Glomerular endothelial cell (primary cell): ENCODE measurements at places on chromosomes 12 and 14.

- DNase-seq, result no peak
Observed at GRCh38 chr14:92259613-92260357, 63.2 kb upstream of the SLC24A4 start.

- DNase-seq, result no peak
Observed at GRCh38 chr12:66080791-66081190, 49.8 kb downstream of the LLPH start.

GRCh38 chr12:123160801-123161487, 10.1 kb upstream of the PITPNM2 start:
- DNase-seq, result no peak

- DNase-seq, result no peak
Observed at GRCh38 chr14:78254911-78255461, 84.8 kb downstream of the NRXN3 start.

GRCh38 chr14:103057028-103057371, 349 bp downstream of the CDC42BPB start:
- DNase-seq, result no peak

DNA sequence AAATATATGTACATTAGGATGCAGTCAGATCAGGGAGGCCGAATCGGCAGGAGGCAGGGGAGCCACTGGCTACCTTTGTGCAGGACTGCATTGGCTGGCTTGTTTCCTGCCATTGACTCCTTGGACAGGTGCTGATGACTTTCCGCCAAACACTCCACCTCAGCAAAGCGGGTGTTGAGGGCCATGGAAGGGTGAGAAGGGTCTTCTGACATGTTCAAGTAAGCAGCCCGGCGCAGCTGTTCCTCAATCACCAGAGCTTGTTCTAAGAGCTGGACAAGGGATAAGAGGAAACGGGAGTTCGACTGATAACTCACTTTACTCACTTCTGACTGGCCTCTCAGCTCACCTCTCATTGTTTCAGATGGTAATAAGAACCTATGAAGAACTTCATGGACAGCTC, 4.9 kb upstream of the NOP2 start:
- DNase-seq, result no peak

DNA sequence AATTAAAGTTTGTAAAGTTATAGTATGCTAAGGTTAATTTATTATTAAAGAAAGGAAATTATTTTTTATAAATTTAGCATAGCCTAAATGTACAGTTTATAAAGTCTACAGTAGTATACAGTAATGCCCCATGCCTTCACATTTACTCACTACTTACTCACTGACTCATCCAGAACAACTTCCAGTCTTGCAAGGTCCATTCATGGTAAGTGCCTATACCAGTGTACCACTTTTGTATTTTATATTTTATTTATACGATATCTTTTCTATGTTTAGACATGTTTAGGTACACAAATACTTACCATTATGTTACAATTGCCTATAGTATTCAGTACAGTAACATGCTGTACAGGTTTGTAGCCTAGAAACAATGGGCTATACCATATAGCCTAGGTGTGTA, 95.1 kb upstream of the GRIN2B start:
- no peak for DNase-seq

DNA sequence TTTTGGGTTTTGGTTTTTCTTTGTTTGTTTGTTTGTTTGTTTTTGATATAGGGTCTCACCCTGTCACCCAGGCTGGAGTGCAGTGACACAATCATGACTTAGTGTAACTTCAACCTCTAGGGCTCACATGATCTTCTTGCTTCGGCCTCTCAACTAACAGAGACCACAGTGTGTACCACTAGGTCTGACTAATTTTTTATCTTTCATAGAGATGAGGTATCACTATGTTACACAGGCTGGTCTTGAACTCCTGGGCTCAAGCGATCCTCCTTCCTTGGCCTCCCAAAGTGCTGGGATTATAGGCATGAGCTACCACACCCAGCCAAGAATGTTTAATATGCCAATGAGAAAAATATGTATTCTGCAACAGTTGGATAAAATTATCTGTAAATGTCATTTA, 29.6 kb upstream of the USP15 start:
- no peak for DNase-seq

GRCh38 chr14:50095895-50096294, 20.5 kb downstream of the VCPKMT start:
- DNase-seq, result no peak

DNA sequence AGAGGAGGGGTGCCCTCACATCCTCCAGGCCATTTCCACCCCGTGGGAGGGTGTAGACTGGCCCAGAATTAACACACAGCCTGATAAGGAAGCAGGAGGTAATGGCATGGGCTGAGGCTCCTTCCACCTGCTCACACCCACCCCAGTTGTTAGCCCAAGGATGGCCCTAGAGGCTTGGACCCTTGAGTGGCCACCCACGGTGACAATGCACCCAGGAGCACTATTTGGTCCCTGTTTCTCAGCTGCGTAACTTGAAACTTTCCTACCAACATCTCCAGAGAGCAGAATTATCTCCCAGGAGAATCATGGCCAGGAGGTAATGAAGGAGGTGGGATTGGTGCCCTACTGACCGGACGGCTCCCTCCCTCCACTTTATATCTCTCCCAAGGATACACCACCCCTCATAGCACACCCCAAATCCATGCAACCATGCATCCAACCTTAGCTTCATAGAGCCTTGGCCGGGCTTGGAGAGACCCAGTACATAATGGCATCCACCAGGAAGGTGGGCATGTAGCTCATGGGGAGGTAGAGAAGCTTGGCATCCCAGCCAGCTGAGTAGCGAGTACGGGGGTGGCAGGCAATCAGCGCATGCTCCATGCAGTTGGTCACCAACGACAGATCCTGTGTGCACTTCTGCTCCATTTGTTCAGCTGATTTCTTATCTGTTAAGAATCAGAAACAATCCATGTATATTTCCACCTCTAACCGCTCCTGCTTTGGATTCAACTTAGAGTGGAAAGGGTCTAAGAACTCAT, 5.6 kb downstream of the RDH16 start:
- DNase-seq, result no peak

- no peak for DNase-seq
Observed at GRCh38 chr12:101957252-101957959, 80.0 kb downstream of the DRAM1 start.

DNA sequence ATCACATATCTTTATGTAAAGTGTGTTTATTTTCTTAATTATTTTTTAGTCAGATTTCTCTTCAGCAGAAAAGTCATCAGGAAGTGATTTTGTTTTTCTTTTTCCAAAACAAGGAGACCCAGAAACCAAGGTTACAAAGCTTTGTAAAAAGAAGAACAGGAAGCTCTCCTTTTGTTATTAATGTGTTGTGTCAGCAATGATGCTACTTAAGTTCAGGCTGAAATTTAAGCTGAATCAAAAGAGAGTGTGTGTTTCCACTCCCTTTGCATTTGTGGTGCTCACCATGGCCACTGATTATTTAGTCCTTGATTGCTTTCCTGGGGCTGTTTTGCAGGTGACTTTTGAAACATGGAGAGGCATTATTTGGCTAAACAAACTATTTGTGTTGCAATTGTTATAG, 155.3 kb upstream of the ATP2B1 start:
- DNase-seq, result no peak

DNA sequence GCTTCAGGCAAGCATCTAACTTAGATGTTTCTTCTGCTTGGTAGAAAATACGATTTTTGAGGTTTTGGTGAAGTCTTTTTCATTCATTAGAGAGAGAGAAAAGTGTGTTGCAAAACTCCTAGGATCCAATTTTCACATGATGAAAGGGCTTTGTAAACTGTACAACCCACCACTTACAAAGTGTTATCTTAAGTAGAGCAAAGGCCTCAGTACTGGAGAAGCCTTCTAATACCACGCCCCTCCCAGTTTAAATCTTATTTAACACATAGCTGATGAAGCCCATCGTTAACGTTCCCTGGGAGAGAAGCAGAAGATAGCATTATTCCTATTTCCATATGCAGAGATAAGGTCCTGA, 869 bp downstream of the APOLD1 start:
- DNase-seq, result no peak

- no peak for DNase-seq
Observed at GRCh38 chr14:96843137-96843536, 46.0 kb downstream of the VRK1 start.

- no peak for DNase-seq
Observed at GRCh38 chr12:5989621-5990020, 44.6 kb upstream of the ANO2 start.

DNA sequence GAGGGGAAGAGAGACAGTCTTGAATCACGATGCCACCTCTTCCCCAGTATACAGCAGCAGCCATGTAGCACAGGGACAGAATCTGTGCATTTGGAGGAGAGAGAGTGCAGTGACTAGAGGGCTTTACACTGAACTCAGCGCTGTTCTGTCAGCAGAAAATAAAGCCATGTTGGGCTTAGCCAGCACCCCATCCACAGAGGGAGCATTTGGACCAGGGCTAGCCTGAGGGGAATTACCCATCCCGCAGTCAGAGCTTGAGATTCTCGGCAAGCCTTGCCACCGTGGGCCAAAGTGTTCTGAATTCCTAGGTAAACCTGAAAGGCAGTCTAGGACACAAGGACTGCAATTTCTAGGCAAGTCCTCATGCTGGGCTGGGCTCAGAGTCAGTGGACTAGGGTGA, 120.4 kb upstream of the CNOT2 start:
- DNase-seq, result no peak

GRCh38 chr12:119334430-119335170, at the start of gene CCDC60:
CCDC60 (plus strand) TSS chr12:119334729; CDS start chr12:119335177, 448 bp downstream.
- DNase-seq, result no peak

GRCh38 chr12:124863416-124864325, at the start of gene SCARB1:
SCARB1 (minus strand) TSS chr12:124863864; CDS start chr12:124863720, 144 bp downstream.
- DNase-seq, result no peak

- no peak for DNase-seq
Observed at GRCh38 chr12:75870878-75871277, 160.7 kb downstream of the PHLDA1 start.

DNA sequence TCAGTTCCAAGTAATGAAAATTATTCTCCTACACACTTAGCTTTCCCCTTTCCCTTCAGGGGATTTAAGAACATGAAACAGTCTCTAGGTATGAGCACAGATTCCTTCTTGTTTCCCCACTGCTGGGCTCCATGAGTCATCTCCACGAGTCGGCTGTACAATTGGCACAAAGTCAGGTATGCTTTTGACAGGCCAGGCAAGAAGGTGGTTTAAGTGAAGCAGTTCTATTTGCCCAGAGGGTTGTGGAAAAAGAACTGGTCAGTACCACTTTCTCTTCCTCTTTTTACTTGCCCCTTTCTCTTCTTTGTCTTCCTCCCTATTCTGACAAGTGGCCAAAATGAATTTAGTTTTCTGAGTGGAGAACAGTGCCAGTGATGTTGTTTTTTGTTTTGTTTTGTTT, 16.3 kb downstream of the DYNC1H1 start:
- peak; percentile 71 for DNase-seq

DNA sequence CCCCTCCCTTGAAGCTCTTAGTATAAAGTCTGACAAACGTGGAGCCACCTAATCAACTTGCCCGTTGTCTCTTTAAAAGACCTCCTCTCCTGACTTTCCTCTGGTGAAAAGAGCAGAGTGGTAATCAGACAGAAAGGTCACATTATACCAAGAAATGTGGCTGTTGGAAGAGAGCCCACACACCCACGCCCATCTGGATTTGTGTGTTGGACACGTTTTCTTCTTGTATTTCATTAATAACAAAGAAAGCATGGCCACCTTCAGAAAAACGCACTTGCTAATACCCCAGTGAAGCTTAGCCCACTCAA, 41.3 kb downstream of the CCDC60 start:
- no peak for DNase-seq

DNA sequence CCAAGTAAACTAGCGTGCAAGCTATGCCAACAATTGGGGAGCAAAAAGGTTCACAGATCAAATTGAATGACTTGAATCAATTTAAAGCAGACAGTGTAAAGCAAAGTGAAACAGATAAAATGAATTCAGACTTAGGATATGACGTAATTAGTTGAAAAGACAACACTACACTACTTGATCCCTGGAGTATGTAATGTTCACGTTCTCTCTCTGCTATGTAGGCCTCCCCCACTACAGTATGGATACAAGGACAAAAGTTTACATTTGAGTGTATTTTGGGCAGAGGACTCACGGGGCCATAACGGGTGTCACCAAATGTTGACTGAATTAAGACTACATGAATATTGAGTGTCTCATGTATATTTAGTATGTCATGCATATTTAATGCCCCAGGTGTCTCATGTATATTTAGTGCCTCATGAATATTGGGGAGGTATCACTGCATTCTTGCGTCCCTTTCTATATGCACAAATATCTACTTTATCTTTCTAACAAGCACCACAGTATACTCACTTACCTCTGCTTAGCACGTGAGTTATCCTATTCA, 44.5 kb downstream of the RERGL start:
- no peak for DNase-seq

- no peak for DNase-seq
Observed at GRCh38 chr12:128852026-128852698, 1.1 kb upstream of the GLT1D1 start.

DNA sequence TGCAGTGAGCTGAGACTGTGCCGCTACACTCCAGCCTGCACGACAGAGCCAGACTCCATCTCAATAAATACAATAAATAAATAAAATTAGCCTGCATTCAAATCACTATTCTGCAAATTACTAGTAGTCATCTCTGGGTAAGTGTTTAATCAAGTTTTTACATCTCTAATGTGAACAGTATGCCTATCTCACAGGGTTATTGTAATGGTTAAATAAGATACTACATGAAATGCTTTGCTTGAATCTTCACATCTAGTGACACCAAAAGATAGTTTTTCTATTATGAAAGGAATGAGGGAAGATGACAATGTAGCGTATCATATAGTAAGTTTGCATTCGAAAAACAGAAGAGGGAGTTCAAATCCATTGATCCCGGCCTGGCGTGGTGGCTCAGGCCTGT, 2.1 kb downstream of the SRSF9 start:
- DNase-seq, result no peak

GRCh38 chr12:19190292-19191031, 60.9 kb downstream of the PLEKHA5 start:
- no peak for DNase-seq
